Hematopoietic multipotent progenitor cell treated with erythropoietin and hydrocortisone succinate and interleukin-3 and kit ligand, for 8 days (in vitro differentiated cells): ENCODE measurements at places on chromosomes 11 and 22.

- DNase-seq: peak; percentile 79
Observed at GRCh38 chr11:9015677-9016076, 11.9 kb upstream of the NRIP3 start.

DNA sequence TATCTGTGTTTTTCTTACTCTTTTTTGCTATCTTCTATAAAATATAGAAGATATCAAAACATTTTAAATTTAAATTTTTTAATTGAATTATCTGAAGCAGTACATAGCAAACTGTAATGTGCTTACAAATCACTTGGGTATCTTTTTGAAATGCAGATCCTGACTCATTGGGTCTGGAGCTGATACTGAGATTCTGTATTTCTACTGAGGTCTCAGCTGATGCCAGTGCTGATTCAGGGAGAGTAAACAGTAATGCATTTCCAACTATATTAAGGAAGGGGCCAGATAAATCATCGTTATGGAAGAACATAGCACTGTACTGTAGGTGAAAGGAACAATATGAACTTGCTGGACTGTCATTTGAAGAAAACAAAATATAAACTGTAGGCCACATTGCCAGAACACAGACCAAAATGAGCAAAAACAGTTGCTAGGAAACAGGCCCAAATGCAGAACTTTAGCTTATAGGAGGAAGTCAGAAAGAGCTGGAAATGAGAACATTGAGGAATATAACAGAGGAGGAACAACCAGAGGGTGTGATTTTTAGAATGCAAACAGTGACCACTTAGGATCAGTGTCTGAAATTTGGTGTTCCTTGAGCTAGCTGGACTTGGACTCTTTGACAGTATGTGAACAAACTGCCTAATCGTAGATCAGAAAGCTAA lies 3.3 kb downstream of the ARL14EP start:
- DNase-seq: no peak

GRCh38 chr11:46527591-46528130 lies 66.2 kb downstream of the AMBRA1 start:
- DNase-seq: peak; percentile 14

GRCh38 chr11:118933486-118933885 lies 7.8 kb upstream of the BCL9L start:
- no peak for DNase-seq

DNA sequence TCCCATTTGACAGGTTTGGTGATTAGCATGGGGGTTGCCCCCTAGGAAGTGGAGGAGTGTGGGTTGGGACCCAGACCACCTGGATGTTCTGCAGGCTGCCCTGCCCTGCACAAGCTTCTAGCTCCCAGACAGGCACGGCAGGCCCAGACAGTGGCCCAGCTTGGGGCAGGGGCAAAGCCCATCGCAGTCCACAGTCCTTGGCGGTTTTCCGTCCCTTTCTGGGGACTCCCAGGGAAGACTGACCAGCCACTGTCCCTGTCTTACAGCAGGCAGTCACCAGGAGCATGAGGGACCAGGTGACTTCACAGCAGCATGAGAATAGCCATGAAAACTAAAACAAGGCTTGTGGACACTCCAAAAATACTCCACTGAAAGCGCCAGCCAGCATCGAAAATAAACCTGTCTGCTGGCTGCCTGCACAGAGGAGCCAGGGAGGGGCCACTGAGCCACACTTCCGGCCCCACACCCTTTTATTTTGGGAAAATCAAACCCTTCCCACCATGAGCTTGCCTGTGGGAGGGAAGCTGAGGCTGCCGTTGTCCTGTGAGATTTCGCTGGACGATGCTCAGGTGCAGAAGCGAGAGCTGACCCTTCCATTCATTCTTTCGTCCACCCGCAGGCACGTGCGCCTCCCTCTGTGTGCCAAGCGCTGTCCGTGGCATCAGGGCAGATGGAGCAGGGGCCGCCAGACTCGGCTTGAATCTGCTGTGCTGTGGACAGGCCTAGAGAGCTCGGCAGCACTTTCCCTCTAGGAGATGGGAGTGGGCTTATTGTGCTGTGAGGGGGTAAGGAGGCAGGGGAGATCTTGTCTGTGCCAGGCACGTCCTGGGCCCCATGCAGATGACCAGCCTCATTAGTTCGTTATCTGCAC lies 28.0 kb downstream of the FADD start:
- no peak for DNase-seq

- no peak for DNase-seq
Observed at GRCh38 chr11:9397746-9398680, 13.6 kb downstream of the IPO7 start.

GRCh38 chr11:59479906-59480305 lies 6.8 kb downstream of the OR4D10 start:
- DNase-seq: no peak

- no peak for DNase-seq
Observed at GRCh38 chr11:12167061-12168000, 56.9 kb downstream of the MICAL2 start.

DNA sequence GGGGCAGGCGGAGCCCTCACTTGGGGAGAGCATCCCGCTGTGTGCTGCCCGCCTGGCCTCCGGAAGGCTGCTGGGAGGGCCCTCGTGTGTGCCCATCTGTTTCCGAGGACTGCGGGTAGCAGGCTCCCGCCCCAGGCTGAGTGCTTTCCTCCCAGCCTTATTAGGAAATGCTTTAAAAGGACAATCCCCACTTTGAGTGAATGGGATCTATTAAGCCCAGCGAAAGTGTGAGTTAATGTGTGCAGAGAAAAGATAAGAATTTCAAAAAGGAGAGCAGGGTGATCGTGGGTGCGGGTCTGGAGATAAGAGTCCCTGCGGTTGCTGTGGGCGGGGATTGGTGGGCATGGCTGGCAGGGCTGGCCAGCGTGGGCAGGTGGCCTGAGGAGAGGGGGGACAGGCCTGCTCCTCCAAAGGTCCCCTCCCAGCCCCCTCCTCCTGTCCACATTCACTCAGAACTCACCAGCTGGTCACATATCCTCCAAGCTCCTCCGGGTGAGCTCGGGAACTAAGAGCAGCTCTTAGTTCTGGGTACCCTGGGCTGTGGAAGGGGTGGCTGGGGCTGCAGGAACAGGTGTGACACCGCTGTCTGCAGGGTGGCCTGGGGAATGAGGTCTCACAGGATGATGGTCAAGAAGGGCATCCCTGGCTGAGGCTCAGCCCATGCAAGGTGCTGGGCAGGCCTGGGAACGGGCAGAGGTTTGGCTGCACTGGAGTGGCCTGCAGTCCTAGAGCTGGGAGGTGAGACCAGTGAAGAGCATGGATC lies 1260.3 kb downstream of the BRD1 start:
- DNase-seq: peak; percentile 90

GRCh38 chr11:131274233-131274632 lies 96.2 kb upstream of the NTM start:
- no peak for DNase-seq

DNA sequence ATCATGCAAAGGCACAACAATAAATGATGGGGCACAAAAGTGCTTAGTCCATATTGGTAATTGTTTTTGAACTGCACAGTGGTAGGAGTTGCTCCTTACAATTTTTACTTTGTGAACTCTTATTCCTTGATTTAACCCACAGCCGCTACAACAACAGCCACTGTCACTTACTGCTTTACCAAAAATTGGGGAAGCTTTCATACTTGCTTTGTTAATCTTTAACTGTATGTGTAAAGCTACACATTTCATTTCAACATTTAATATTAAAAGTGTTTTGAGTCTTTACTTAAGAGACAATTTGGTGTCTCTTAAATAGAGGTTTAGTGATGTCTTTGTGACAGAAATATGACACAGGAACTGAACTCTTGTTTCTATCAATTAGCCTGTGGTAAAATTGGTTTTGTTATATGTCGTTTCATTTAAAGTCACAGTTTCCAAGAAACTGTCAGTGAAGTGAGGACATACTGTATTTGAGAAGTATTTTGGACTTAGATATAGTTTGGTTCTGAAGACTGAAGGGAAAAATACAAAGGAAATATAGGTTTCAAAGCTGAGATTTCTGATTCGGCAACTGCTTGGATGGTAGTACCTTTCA lies 6.5 kb upstream of the IL18BP start:
- DNase-seq: no peak

DNA sequence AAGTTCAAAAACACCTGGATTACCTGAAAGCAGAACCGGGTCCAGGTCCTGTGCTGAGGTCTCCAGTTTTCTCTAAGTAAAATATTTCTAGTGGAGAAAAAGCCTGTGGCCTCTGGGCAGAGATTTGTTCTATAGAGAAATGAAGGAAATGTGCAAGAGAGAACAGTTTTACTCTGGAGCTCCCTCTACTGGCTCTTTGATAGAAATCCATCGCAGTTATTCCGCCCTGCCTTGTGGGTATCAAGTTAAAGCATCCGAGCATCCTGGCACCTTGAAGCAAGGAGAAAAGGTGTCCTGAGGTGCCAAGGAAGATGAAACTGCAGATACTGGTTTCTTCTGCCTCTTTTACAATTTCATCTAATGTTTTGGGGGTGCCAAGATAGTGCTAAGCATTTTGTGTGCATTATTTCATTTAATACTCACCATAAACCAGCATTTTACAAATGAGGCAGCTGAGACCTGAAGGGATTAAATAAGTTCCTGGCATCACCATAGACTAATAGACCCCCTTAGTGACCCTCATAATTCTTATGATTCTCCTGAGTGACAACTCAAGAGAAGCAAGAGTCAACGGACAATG lies 113.1 kb upstream of the HSD17B12 start:
- peak; percentile 58 for DNase-seq

DNA sequence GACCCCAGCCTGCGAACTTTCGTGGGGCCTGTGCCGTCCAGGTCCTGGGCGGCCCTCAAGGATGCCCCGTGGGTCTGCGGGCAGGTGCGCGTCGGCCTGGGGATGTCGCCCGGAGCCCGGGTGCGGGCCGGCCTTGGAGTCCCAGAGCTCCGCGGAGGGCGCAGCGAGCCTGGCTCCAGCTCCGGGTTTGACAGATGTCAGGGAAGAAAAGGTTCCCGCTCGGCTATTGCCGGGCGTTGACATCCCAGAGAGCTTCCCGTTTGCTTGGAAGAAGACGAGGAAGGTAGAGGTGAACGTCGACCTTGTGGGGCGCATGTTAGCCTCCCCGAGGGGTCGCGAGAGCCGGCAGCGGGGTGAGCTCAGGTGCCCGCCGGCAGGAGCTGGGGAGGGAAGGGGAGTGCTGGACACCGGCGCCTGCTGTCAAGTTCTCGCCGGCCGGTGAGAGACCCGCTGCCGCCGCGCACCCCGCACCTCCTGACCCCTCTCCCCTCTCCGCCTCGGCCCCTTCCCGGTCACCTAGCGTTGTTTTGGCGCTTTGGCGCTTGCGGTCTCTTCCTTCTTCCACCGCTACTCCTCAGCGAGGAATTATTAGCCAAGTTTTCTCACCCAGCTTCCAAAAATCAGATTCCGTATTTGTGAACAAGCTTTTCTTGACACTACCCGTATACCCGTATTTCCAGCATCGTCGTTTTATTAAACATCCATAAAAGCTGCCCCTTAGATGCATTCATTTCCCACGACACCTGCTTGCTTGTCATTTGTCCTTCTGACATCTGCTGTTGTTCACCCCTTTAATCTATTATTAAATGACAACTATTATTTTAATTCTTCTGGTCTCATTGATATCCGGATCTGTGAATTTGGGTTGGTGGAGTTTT lies 1.3 kb downstream of the BMAL1 start:
- no peak for DNase-seq

GRCh38 chr11:115430345-115430744 lies 73.9 kb downstream of the CADM1 start:
- DNase-seq: no peak

DNA sequence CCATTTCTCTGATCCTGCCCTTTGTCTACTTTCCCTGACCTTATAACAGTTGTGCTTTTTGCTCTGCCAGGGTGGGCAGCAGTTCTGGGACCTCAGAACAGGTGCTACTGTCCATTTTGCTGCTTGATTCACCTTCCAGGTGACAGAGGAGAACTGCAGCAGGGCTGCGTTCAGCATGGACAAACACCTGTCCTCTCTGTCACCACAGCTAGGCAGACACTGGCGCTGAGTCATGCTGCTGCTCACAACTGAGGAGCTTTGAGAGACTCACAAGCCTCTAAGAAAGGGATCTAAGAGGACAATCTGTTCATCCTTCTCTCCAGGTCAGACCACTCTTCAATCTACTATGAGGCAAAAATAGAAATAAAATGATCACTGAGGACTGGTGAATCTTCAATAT lies 1144.5 kb upstream of the CCDC90B start:
- DNase-seq: no peak

- no peak for DNase-seq
Observed at GRCh38 chr11:27277843-27278242, 85.2 kb downstream of the CCDC34 start.

DNA sequence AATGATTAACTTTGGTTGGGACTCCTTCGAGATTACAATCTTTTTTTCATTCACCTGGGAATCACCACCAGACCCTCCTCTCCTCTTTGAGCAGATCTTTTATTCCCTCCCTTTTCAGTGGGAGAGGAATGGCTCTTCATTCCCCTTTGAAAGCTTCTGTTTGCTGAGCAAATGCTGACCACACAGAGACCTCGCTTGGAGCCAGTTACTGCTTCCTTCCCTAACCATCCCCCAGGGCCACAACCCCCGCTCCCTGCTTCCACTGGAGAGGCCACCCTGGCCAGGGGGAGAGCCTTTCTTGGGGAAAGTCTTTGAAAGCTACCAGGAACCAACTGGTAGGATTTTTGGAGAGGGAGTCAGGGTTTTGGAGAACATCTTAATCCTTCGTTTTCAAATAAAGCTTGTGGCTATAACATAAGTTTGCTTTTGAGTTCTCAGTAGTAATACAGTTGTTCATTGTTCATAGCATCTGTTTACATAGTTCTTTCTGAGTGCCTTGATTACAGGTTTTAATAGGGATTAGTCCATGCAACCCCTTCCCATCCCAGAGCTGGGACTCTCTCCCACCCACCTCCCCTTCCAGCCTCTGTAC lies 138.4 kb downstream of the DBX1 start:
- no peak for DNase-seq

DNA sequence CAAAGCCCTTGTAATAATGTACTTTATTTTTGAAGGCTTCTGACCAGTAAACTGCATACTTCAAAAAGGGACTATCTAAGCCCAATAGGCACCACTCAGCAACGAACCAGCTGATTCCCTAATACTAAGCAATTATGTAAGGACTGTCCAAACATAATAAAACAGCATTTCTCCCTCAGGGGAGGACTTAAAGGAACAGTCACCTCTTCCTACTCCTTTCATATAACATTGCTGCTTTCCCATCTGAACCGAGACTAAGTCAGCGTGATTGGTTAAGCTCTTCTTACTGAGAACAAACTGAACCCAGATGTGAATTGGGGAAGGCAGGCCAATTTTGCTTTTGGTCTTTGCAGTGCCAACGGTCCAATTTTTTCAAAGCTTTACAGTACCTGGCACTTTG lies 420.0 kb downstream of the METTL15 start:
- DNase-seq: no peak

GRCh38 chr11:25794804-25795203 lies 537.1 kb upstream of the ANO3 start:
- DNase-seq: no peak

DNA sequence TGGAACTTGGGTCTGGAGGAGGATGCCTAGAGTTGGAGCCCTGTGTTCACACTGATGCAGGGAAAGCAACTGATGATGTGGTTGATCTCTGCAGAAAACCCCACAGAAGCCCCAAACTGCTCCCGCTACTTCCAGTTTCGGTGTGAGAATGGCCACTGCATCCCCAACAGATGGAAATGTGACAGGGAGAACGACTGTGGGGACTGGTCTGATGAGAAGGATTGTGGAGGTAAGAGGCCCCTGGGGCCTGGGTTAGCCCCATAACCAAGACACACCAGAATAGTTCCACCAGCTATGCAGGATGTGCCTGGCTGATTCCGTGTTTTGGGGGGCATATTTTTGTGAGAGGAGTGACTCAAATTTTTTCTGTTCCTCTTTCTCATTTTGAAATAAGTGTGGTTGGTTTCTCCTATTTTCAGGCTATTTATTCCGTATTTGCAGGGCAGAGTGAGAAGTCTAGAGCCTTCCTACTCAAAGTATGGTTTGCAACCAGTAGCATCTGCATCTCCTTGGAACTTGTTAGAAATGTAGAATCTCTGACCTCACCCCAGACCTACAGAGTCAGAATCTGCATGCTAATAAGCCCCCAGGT lies 137.3 kb upstream of the SORL1-AS1 start:
- DNase-seq: no peak
